T-cell (primary cell): ENCODE measurements at places on chromosomes 1 and 21.

- DNase-seq, result no peak
These were observed 379.8 kb downstream of the GPATCH2 start for GRCh38 chr1:217251121-217251520.

- no peak for DNase-seq
These were observed 188.6 kb downstream of the TRABD2B start for GRCh38 chr1:47808612-47809011.

DNA sequence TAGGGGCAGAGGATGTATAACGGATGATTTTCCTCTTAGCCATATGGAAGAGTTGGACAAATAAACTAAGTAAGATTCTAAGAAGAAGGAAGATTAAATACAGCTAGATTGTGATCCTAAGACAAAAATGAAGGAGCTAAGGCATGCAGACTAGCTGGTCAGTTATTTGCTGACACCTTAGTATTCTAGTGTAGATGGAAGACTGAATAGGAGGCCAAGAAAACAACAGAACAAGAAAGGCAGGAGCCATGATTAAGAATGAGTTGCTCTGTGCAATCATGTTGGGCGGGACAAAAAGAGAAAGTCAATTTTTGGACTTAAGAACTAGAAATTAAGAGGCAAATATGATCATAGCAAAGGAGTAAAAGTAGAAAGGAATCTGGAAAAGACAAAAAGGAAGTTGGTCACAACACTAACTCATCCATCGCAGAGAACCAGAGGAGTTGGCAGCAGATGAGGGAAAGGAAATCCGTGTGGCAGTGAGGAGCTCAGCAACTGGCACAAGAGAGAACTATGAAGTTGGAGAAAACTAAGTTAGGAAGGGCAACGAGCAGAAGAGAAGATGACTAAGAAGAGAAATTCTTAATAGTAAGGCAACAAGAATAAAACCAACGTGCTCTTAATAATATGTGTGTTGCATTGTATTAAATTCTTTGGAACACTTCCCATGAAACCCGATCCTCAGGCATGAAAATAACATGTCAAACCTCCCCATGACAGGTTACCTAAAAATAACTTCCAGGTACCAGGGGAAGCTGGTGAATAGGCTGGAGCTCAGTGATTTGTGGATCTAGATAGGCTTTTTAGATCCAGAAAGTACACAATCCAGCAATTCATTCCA, 234.4 kb downstream of the LTN1 start:
- DNase-seq, result no peak

GRCh38 chr1:2542246-2542915, 12.3 kb upstream of the HES5 start:
- no peak for DNase-seq

DNA sequence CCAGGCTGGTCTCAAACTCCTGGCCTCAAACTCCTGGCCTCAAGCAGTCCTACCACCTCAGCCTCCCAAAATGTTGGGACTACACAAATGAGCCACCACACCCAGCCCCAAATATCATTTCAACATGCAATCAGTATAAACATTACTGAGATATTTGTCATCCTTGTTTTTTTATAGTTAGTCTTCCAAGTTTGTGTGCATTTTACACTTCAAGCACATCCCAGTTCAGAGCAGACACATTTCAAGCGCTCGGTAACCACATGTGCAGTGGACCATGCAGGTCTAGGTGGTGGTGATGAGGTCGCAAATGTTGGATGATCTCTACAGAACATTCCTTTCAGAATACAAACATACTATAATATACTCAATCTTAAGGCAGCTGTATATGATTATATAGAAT, 23.8 kb upstream of the APP start:
- DNase-seq, result no peak

DNA sequence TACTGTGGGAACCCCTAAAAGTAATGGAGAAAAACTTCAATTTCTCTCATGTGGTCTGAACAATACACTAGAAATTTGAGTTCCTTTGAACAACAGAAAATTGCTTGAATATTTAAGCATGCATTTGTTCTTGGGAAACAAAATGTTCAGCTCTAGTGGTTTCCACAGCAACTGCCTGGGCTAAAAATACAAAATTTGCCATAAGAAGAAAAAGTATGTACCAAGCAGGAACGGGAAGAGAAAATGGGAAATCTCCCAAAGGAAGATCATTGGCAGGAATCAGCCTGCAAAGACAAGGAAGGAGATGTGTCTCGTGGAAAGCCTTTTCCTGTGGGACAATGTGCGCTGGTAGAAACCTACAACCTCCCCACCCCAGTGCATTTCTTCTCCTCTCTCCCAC, 119.0 kb upstream of the DPT start:
- DNase-seq, result no peak

GRCh38 chr21:39669976-39670661, 57.4 kb downstream of the B3GALT5 start:
- no peak for DNase-seq

GRCh38 chr1:114750780-114751179, 7.0 kb downstream of the CSDE1 start:
- DNase-seq, result no peak

DNA sequence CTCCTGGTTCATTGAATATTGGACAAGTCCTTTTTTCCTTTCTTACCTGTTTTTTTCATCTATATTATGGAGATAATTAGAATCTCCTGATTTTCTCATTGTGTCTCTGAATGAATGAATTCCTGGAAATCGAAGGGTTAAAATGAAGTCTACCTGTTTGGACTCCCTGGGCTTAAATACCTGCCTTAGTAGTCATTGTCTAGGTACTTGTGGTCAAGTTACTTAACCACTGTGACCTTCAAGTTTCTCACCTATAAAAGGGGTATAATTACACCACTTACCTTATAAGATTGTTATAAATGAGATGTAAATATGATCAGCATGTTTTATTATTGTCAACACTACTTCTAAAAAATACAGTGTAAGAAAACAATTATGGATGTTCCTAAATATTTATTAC, 9.0 kb upstream of the TBX19 start:
- no peak for DNase-seq

- no peak for DNase-seq
These were observed 2.4 kb downstream of the DMRTA2 start for GRCh38 chr1:50420689-50421365.

- DNase-seq, result no peak
These were observed 52.1 kb upstream of the ADARB1 start for GRCh38 chr21:45022348-45022675.

GRCh38 chr1:6731905-6732304, 30.3 kb upstream of the DNAJC11 start:
- no peak for DNase-seq

- no peak for DNase-seq
These were observed 80.1 kb downstream of the TTLL7 start for GRCh38 chr1:83918688-83919285.

- no peak for DNase-seq
These were observed 41.9 kb downstream of the SPAG17 start for GRCh38 chr1:118143121-118143520.

DNA sequence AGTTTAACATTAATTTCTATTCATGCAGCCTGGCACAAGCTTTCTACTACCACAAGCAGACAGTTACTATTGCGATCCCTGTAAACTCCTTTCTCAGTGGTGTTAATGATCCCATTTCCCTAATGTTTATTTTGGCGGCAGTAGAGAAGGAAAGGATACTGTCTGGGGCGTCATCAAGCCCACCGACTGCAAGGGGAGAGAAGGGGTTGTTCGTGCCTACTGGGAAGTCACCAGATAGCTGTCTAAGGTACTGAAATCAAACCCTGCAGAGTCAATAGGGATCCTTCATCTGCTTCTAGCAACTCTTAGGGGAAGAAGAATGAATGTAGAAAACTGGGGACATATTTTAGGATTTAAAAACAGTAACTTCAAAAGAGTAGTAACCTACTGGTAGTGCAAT, 95.2 kb upstream of the ADAR start:
- no peak for DNase-seq

DNA sequence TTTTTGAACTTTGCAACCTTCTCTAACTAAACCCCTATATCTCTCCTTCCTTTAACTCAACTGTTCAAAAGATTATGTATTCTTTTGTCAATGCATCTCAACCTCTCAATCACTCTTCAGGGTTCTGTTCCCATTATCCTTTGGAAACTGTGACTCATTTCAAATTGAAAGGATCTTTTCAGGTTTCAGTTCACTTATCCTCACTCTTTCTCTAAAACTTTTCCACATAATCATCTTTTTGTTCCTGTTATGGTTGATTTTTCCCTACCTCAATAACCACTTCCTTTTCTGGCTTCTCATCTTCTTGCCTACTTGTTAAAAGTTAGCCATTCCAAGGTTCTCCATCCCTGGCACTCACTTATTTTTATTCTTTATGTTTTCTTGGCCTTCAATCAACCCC, 56.2 kb upstream of the NUF2 start:
- no peak for DNase-seq

GRCh38 chr1:236175642-236176336, 33.5 kb downstream of the GPR137B start:
- DNase-seq, result no peak

DNA sequence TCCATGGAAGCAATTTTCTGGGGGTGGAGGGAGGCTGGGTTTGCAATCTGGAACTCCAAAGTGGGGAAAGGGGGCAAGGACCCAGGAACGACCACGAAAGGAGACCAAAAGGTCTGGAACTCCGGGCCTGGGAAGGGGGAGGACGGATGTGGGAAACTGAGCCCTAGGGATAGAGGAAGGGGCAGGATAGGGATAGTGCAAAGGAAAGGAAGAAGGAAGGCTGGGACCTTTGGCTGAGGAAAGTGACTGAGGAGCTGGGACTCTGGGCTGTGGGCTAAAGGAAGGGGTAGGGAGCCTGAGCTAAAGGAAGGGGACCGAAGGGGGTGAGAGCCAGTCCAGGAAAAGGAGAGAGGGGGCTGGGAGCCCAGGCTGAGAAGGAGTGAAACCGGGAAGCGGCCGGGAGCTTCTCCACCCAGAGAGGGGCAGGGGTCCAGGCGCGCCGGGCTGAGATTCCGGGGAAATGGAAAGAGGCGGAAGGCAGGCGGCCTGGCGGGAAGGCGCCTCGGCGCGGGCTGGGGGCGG, 395 bp downstream of the SLC9A1 start:
- DNase-seq, result no peak

DNA sequence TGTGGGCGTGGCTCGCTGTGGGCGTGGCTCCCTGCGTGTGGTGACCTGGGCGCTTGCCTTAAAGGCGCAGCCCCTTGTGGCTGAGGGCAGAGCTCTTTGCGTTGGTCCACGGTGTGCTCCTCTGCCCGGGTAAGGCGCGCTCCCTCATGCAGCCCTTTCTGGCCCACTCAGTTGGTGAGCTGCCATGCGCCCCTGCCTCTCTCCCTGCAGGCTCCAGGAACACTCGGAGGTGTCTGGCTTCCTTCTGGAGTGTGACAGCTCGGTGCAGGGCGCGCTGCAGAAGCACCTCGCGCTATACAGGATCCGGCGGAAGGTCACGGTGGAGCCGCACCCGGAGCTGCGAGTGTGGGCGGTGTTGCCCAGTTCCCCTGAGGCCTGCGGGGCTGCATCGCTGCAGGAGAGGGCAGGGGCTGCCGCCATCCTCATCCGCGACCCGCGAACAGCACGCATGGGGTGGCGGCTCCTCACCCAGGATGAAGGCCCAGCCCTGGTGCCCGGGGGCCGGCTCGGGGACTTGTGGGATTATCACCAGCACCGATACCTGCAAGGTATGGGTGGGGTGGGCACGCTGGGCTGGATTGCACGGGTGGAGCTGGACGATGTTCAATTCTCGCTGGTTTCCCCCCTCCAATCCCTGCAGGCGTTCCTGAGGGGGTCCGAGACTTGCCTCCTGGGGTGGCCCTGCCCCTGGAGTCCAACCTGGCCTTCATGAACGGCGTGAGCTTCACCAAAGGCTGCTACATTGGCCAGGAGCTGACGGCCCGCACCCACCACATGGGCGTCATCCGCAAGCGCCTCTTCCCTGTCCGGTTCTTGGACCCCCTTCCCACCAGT, 9.1 kb downstream of the IBA57 start:
- no peak for DNase-seq

GRCh38 chr1:41378999-41379737, 17.9 kb downstream of the FOXO6 start:
- DNase-seq, result no peak

GRCh38 chr1:245070836-245071615, 83.8 kb upstream of the KIF26B start:
- no peak for DNase-seq

DNA sequence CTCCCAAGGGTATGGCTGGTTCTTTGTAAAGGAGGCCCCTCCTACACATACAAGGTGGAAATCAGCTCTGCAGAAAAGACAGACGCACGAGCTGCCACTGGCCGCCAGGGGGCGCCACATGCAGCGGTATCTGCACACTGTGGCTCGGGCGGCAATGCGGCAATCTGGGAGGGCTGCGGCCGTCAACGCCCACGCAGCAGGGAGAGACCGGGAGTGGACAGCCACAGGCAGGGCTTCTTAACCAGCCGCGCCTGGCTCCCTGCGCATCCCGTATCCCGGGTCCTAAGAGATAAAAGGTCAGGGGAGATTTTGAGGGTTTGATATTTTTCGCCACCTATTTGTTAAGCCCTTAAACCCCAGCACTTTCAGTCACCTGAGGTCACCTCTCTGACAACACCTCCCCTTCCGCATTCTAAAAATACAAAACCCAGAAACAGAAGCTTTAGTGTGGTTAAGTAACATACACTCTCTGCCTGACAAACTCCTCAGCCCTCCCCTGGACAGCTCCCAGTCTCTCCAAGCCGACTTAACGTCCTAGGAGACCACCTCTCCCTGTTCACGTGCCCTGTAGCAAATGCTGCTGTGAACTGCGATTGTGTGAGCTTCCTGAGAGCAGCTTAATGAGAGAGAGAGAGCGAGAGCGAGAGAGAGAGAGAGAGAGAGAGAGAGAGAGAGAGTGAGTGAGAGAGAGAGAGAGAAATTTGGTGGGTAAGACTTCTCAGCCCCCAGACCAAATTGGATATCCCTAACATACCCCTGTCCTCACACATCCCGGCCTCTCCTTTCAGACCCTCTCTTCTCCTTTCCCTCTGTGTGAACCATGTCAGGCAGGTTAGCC, 13.5 kb upstream of the KCNA2 start:
- DNase-seq, result peak; percentile 86
